GM10248 (cell line): ENCODE measurements at places on chromosomes 3 and 15.

- no peak for DNase-seq
Observed at GRCh38 chr3:83403927-83404326, 1554.9 kb upstream of the CADM2 start.

DNA sequence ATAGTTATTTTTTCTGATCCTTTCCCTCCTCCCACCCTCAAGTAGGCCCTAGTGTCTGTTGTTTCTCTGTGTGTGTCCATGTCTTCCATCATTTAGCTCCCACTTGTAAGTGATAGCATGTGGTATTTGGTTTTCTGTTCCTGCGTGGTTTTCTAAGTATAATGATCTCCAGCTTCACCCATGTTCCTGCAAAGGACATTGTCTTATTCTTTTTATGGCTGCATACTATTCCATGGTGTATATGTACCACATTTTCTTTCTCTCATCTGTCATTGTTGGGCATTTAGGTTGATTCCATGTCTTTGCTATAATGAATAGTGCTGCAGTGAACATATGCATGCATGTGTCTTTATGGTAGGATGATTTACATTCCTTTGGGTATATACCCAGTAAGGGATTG, 145.7 kb upstream of the NR2E3 start:
- DNase-seq = no peak

- no peak for DNase-seq
Observed at GRCh38 chr3:43316783-43317460, 30.6 kb downstream of the SNRK start.

GRCh38 chr3:50154476-50154839, 666 bp upstream of the SEMA3F start:
- DNase-seq = no peak

GRCh38 chr3:186461141-186461540, 83.0 kb downstream of the CRYGS start:
- DNase-seq = no peak

- no peak for DNase-seq
Observed at GRCh38 chr15:59936741-59937140, 67.4 kb upstream of the FOXB1 start.

- DNase-seq = no peak
Observed at GRCh38 chr3:169992781-169993180, 26.2 kb downstream of the SEC62 start.

DNA sequence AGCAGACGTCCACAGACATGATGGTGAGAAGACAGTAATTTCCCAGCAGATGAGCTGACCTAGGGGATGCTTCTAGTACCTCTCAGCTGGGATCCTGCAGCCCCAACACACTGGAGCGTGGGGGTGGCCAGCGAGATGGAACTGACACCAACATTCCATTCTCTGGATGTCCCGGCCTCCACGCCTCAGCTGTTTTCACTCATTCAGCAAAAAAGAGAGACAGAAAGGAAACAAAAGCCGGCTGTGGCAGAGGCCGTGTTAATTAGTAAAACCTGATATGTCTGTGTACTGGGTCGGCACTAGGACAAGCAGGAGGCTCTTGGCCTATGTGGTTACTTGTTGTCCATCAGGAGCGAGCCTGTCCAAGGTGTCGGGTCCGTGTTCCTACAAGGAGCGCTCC, 82.6 kb upstream of the MYZAP start:
- no peak for DNase-seq
